ENCODE measurements at places on chromosomes 2 and 18.

DNA sequence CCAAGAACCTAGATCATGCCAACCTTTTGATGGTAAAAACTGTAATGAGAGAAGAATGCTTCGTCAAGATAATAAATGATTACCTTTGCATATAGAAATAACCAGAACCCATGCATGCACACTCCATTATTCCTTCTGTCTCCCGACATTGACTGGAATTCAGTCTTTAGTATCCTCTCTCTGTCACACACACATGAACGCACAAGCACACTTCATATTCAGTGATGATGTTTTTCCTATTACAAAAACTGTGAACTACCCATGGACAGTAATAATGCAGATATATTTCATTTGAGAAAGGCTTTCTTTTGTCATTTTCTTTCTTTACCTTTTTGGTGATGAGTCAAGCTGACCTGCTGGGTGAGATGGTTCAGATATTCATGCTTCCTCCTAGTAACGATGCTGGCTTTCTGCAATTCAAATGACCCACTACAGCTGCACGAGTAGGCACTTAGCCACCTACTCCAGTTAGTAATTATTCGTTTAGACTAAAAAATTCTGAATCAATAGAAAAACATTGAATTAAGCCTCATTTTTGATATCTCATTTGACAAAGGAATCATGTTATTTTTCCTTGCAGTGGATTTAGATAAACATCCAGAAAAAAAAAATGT is 382.2 kb downstream of the TGIF1 start:
- DNase-seq, result no peak

DNA sequence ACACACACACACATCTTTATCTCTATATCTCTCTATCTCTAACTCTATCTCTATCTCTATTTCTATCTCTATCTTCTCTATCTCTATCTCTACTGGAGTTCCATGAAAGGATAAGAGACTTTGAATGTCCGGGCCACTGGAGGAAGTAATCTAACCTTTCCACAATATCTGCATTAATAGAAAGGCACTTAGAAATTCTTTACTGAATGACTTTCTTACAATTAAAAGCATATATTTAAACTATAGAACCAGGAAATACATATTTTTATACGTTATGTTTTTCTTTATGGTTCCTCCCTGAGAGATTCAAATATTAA is 234.9 kb downstream of the TRIB2 start:
- DNase-seq, result no peak

DNA sequence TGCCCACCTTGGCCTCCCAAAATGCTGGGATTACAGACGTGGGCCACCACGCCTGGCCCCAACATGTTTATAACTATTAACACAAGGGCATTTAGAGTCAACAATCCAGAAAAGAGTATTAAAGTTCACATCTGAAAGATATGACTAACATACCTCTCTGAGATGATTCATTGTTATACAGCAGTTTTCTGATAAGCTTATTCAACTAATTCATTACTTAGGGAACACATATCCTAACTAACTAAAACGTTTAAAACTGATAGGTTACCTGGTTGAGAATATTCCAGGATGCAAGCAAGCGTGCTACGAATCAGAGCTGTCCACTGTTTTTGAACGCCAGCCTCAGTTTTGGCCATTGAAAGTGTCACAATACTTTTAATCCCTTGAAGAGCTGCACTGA is 34.0 kb upstream of the STRN start:
- DNase-seq, result no peak

DNA sequence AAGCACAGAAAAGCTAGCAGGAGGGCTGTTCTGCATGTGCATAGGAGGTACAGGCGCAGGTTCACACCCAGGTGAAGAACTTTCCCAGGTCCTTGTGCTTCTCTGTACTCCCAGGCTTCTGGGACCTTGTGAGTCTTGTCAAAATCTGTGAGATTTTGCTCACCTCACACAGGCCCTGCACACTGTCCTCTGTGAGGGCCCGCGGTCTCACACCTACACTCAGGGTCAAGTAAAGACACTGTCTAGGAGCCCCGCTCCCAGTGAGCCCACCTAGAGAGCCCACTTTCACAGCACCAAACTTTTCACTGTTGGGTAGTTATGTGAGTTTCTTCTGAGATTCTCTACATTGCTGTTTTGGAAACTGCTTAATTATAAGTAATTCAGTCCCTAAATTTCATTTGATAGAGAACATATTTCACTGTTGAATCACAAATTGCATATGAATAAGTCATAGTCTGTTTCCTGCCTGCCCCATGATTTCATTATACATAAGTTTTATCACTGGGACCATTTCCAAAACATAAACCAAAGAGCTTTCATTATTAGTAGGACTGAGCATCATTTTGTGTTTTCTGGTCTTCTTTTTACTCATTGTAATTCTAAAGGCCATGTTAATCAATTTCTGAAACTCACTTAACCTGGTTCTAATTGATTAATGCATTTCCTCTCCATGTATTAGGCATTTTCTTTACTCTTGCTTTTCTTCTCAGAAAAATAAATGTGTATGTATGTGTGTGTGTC is 234.2 kb upstream of the SPOPL start:
- peak; percentile 64 for DNase-seq

GRCh38 chr18:12029786-12030584 is 48.7 kb downstream of the IMPA2 start:
- DNase-seq, result no peak

DNA sequence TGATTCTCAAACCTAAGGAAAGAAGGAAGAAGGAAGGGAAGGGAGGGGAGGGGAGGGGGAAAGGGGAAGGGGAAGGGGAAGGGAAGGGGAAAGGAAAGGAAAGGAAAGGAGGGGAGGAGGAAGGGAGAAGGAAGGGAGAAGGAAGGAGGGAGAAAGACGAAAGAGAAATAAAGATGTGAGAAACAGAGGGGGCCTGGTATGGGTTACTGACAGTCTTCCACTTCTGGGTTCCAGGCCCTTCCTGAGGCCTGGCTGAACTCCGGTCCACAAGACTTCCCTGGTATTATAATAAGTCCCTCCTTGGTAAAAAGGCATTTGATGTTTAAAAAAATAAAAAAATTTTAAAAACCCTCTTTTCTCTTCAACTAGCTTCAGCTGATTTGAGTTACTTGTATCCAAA is 17.4 kb downstream of the SLC4A5 start:
- DNase-seq, result no peak

GRCh38 chr2:219434718-219435525 is at the start of gene SPEG:
TSS of gene SPEG (plus strand) at chr2:219434843. CDS start at chr2:219434978, 135 bp downstream.
- DNase-seq, result no peak

DNA sequence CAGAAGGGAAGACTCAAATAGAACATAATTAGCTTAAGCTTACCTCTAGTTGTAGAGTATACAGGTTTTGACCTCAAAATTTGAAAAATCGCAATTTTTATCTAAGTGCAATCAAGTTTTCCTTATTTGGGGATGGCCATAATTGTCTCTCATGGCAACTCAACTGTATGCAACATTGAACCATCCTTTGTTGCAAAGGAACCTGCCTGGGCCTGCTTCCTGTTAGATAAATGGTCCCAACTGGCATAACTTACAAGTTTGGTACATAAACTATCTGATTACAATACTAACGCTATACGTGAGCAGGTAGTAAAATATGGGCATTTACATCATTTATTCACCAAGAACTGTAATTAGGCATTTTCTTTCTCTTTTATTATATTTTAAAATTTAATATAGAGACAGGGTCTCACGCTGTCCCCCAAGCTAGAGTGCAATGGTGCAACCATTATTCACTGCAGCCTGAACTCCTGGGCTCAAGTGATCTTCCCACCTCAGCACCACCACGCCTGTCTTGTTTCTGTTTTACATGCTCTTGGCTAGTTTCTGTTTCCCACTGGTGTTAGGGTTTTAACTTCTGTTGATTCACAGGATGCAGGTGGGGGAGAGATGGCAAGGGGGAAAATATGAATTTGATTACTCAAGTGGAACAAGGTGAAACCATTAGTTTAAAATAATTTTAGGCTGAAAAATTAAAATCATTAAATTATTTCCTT is 55.3 kb upstream of the B3GNT2 start:
- no peak for DNase-seq

DNA sequence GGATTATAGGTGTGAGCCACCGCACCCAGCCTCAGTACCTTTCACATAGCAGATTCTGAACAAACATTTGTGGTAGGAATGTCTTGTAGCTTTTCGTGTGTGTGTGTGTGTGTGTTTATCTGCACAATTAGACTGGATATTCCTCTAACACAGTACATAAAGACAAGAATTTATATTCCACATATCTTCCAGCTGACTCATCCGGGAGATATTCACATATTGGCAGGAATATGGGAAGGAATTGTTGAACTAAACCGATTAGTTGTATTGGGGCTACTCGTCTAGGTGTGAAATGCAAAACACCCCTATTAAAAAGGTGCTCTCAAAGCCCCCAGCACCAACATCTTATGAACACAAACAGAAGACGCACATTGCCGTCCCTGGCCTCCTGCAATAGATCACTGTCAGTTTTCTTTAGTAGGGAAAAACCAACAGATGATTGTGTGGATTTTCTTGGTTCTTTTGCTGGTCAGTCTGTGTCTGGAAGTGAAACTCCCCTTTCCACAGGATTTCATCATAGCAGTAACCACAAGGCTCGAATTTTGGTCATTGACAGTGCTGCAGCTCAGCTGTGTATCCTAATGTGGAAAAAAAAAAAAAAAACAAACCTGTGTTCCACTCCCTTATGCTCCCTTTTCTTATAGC is 208.5 kb upstream of the ACVR2A start:
- DNase-seq, result no peak

GRCh38 chr2:9423922-9424272 is 443 bp downstream of the CPSF3 start:
- no peak for DNase-seq

- DNase-seq, result peak; percentile 84
These were observed 42.8 kb upstream of the GALR1 start for GRCh38 chr18:77206676-77207374.

- DNase-seq, result no peak
These were observed 34.8 kb upstream of the ASB18 start for GRCh38 chr2:236298924-236299475.

- DNase-seq, result peak; percentile 85
These were observed 138.6 kb upstream of the SCN7A start for GRCh38 chr2:166632616-166633015.

DNA sequence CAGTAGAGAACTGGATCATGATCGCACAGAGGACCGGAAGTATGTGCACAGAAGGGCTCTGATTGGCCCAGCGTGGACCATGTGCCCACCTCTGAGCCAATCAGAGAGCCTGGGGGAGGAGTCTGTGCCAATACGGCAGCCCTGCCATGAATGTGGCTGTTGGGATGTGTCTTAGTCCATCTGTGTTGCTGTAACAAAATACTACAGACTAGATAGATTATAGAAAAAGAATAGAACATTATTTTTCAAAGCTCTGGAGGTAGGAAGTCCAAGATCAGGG is 132.0 kb downstream of the NDUFA10 start:
- DNase-seq, result no peak

DNA sequence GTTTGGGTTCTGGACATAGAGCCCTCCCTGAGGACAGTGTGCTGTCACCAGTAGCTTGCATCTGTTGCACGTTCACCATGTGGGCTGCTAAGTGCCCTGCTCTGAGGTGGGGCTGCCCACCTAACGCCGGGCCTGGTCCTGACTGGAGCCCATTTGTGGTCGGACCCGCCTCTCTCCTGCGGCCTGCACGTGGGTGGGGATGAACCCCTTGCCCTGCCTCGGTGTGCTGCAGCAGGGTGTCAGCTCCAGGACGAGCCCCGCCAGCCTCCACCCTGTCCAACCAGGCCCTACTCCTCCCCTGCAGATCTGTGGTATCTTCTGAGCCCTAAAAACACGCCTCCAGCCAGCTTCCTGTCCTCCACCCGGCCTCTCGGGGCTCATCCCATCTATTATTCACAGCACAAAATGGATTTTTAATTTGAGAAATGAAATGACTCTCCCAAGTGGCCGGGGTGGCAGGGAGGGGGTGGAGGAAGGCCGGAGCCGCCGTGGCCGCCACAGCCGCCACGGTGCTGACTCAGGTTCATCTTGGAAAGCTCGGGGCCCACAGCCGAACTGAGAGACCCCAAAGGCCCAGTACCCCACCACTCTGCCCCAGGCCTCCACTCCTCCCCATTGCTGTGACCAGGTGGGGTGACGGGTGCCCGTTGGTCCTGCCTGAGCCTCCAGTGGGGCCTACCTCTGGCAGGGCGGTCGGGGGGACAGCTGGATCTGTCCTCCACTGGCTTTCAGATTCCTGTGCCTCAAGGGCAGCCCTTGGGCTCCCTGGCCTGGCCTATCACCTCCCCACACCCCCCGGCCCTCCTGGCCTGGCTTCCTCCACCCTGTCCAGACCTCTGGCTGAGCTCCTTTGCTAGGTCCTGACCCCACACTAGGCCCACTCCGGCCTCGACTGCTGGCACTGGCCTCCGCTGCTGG is 2.8 kb upstream of the ECEL1 start:
- DNase-seq, result no peak

DNA sequence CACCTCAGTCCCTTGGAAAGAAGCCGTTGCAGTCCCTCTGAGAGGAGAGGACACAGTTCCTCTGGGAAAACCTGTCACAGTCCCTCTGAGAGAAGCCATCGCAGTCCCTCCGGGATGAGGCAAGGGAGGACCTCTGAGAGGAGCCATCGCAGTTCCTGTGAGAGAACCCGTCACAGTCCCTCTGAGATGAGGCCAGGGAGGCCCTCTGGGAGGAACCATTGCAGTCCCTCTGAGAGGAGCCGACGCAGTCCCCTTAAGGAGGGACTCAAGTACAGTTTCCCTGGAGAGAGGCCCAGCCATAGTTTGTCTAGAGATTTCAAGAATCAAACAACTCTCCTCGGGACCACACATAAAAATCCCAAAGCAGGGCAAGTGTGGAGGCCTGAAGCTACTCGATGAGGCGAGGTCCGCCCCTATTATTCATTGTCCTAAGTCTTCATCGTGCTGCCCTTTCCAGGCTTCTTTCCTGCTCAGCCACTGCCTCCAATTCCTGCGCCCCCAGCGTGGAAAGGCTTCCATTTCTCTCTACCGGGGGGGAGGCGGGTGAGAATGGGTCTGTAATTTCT is 630 bp upstream of the ZNF512 start:
- no peak for DNase-seq

GRCh38 chr2:237421542-237422116 is 7.7 kb upstream of the COL6A3 start:
- DNase-seq, result peak; percentile 78

GRCh38 chr2:27185331-27186026 is 26.4 kb upstream of the ATRAID start:
- no peak for DNase-seq

- DNase-seq, result no peak
These were observed 294.7 kb downstream of the FBXO15 start for GRCh38 chr18:73852789-73853549.

GRCh38 chr18:68484241-68484640 is 230.7 kb downstream of the TMX3 start:
- DNase-seq, result no peak

GRCh38 chr18:78517973-78518372 is 461.6 kb upstream of the SALL3 start:
- DNase-seq, result no peak

DNA sequence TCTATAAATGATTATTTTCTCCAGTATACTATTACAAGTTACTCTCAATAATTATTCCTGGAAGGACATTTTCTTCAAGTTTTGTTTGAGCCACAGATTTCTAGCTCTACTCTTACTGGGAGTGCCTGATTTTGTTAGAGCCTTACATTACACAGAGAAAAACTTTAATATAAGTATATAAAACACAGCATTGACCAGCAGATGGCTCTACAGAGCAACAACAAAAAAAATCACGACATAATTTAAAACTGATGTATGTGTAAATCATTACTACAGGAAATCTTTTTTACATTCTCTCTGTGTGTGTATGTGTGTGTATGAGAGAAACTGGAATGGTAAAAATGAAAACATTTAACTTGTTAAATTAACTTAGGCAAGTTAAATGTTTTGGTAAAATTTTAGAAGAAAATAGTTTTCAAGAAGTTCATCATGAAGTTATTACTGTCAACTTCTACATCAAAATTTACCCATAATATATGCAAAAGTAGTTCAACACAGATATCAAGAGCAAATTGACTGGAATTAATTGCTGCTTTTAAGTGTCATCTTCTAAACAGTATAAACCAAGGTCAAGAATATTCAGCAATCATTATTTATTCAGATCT is 103.3 kb downstream of the MDH1 start:
- peak; percentile 55 for DNase-seq

Measured in fibroblast of the conjunctiva (primary cell).